ENCODE measurements at places on chromosomes 4 and X.

- DNase-seq: no peak
These were observed 252.5 kb upstream of the CASK start for GRCh38 chrX:42175843-42176242.

DNA sequence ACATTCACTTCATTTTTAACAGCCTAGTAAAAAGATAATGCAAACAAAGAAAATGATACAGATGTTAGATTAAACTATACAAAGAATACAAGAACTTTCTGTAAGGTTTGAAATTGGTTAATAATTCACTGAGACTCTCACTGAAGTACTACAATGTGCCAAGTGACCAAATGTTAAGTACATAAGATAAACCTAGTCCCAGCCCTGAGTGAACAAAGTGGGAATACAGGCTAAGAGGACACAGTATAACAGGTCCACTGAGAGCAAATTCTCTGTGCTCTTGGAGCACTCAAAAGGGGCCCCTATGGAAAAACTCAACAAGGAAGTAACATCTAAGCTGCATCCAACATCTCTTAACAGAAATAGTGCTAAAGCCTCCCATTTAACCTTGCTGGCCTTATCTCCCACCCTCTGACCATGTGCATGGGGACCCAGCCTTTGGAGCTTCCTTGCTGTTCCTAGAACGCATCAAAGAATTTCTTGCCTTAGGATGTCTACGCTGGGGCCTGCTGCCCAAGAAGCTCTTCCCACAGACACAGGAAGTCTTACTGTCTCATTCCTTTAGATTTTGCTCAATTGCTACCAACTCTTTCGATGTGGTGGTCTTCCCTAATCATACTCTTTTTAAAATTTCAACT is 113.4 kb downstream of the ZAR1 start:
- peak; percentile 7 for DNase-seq

DNA sequence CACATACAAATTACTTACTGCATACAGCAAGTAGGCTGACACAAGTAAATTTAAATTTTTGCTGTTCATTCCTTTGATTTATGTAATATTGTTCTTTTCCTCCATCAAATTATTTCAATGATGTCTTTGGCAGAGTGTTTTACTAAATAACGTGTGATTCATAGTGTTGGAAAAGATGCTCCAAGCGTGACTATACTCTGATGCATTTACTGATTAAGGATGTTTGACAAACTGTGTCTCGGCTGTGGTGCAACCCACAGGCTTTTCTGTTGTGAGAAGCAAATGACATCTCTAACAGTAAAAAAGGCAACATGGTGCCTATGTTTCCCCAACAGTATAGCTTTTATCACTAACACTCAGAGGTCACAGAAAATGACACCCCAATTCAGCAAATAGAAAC is 540.9 kb downstream of the PPP4R3C start:
- no peak for DNase-seq

DNA sequence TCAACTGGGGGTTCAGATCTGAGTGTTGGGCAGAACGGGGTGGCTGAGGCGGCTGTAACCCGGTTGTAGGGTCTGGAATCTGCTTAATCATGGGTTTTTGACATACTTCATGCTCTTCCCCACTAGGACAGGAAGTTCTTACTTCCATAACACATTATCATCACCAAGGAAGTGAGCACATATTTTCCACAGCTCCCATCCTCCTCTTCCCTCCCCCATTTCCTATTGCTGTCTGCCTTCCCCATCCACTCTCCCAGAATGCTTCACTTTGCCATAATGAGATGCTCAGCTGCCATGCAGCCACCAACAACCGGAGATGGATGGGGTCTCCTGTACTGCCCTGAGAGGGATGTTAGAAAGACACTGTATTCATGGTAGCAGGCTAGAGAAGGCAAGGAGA is 6.4 kb upstream of the DCUN1D4 start:
- DNase-seq: no peak

GRCh38 chr4:48746608-48747362 is 33.3 kb downstream of the FRYL start:
- DNase-seq: no peak

DNA sequence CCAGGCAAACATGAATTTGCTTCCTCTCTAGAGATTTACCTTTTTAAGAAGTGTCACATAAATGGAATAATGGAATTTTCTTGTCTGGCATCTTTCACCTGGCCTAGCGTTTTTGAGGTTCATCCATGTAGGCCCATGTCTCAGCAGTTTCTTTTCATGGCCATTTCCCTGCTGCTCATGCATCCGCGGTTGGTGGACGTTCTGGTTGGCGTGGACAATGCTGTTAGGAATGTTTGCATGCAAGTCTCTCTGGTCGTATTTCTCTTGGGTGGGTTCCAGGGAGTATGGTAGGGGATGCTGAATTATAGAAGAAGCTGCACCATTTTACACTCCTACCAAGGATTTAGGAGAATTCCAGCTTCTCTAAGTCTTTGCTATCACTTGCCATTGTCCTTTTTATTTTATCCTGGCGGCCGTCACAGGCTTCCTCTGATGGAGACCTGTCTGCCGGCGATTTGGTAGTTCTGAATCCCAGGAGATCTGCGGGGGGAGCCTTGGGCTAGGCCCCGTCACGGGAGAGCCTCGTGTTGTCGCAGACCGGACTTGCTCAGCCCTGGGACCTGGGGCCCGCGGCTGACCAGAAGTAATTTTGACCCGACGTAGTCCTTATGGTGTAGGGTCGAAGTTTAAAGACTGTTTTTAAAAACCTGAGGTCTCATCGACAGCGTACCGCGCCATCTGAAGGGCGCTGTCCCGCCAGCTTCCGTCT is 56.9 kb upstream of the TADA2B start:
- DNase-seq: peak; percentile 49

DNA sequence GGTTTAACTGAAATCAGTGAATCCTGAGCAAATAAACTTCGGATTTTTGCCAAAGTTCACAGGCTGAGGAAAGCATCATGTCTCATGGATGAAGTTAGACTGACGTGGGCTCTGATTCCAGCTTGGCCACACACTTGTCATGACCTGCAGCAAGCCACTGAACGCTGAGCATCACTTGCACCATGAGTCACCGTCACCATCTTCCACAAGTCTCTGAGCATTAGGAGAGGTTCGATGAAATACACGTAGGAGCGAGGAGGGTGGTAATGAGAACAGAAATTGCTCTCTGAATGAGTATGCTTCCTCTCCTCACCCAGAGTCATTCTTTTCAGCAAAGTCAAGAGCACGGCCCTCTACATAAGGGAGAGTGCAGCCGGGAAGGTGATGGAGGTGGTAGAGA is 3.8 kb upstream of the TRIML2 start:
- no peak for DNase-seq

DNA sequence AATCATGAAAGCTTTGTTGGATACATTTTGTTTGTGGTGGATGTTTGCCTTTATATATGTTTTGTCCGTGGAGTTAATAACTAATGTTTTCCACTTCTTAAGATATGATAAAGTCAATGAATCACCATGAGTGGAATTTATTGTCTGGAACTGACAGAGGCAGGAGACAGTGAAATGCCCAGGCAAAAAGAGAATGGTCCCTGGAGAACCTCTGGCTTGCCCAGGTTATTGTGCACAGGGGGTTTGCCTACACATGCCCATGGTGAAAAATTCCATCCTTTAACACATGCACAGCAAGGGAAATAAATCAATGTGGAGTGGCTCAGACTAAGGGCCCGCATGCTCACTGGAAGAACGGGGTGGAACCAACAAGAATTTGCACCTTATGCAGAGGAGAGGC is 964.3 kb upstream of the GRIA3 start:
- DNase-seq: no peak

DNA sequence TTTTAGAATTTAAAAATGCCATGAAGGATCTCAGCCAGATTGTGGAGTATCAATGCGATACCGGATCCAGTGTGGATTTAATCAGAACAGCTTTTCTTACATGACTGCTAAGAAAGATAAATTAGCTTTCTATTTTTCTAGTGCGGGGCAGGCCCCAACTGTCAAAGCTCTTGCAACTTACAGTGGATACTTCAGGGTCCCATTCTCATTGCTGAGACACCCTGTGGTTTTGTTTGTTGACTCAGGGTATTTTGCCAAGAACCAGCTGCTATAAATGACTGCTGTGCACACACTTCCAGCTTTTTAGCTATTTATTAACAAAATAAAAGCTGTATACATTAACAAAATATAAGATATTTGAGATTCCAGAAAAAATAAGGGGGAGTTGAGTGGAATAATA is 166.4 kb downstream of the DCLK2 start:
- DNase-seq: no peak

DNA sequence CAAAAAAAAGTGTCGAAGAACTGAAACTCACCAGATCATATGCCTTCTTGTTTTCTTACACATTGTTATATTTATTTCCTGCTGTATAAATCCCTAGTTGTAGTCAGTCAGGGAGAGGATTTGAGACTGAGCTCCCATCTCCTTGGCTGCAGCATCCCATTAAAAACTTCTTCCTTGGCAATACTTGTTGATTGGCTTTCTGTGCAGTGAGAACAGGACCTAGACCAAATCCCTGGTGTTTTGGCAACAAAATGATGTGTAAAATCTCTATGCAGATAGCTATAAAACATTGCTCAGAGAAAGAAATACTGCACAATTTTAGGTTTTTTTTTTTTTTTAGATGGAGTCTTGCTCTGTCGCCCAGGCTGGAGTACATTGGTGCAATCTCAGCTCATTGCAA is 47.9 kb downstream of the TRIML1 start:
- no peak for DNase-seq

GRCh38 chr4:86099348-86099747 is 260.5 kb downstream of the MAPK10 start:
- DNase-seq: no peak

GRCh38 chrX:64204252-64204651 is 1.3 kb downstream of the AMER1 start:
- DNase-seq: no peak

DNA sequence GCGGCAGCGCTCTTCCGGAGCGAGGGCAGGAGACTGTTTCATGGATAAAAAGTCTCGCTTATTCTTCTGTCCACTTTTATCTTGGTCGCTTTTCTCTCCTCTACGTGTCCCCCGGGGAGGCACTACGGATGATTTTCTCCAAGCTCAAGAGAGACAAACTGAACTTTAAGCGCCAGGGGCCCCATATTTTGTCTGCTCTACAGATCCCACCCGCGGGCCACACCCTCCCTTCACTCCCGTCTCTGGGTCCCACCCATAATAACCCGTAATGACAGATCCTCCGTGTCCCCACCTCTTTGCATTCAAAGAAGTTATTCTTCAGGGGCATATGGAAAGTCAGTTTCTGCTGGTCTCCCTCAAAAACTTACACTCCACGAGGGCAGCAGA is at the start of gene CORIN:
CORIN (minus strand) TSS at position 160 of the 387 bp plus-strand sequence; CDS start at position 42, 118 bp downstream.
- no peak for DNase-seq

DNA sequence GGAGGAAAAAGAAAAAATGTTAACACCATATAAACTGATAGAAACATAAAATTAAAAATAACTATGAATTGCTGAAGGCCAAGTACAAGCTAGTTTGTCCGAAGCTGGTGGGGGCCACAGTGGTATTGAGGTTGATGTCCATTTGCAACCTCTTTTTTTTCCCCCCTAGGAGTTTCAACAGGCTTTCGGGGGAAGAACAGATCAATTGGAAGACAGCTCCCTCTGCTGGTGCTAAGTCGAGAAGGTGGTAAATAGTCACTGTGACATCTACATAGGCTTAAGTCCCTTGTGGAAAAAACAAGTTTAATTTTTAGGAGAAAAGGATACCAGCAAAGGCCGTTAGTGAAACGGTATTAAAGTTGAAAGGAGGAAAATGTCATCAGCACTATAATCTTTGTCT is 115.7 kb upstream of the ZXDA start:
- peak; percentile 1 for DNase-seq

DNA sequence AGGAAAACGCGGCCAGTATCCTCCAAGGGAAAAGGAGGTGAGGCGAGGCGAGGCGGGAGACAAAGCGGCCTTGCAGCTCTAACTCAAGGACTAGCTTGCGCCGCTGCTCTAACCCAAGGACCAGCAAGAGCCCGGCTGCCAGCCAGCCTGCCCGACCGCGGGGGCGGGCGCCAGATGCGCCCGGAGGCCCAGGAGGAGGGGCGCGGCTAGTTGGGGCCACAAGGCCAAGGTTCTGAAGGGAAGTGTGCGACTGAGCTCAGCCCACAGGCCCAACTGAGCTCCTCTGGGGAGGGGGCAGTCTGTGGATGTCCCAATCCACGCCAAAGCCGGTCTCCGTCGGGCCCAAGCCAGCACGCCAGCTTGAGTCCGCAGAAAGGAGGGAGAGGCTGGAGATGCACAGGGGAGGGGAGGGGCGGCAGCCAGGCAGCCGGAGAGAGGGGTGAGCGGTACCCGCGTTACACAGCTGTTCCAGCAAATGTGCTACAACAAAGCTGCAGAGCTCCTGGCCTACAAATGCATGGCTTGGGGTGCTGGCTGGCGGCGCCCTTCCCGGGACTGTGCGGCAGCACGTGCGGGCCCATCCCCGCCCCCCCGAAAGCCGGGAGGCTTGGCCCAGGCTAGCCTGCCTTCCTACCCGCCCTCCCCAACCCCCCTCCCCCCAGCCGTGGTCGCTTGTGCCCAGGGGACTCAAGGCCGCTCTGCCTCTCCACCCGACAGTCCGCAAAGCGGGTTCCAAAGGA is 637 bp downstream of the AMER1 start:
- no peak for DNase-seq

DNA sequence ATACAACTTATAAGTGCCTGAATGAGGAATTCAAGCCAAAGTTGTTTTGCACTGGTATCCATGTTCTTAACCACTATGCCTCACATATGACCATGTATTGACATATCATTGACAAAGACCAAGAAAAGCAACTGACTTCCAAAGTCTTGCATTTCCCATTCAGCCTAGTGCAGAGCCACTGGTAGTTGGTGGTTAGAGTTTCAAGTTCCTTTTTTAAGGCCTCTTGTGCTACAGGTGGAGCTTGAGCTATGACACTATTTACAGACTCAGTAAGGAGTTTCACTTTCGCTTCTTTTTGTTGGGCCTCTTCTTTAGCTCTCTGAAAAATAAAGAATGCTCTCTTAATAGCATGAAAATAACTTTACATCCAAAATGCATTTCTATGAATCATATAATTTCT is 763.0 kb downstream of the DMD start:
- no peak for DNase-seq

DNA sequence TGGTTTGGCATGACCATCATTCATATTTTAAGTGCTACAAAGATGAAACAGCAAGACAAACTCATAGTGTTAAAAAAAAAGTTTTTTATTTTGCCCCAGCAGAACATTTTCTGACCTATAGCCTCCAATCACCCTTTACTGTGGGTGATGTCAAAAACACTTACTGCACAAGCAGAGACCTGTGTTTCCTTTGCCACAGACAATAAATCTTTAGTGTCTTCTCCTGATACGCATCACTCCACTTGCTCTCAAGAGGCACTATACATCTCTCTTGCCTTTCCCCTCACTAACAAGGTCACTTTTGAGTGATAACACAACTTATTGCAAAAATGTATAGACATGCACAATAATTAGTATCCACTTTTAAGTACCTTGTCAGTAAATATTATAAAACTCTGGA is 125.6 kb downstream of the ANTXR2 start:
- no peak for DNase-seq

Measured in HuH-7.5 (cell line).